ENCODE measurements at places on chromosomes 12 and 14.
A peak's percentile ranks its signal among the peaks of the same experiment; 100 is the strongest.

GRCh38 chr14:54194501-54194900 lies 202.3 kb upstream of the CDKN3 start:
- peak; percentile 34 for DNase-seq

- DNase-seq: no peak
These were observed 125.2 kb upstream of the PARP11 start for GRCh38 chr12:3998397-3998796.

- no peak for DNase-seq
These were observed 228.0 kb upstream of the ATP2B1 start for GRCh38 chr12:89936631-89937030.

DNA sequence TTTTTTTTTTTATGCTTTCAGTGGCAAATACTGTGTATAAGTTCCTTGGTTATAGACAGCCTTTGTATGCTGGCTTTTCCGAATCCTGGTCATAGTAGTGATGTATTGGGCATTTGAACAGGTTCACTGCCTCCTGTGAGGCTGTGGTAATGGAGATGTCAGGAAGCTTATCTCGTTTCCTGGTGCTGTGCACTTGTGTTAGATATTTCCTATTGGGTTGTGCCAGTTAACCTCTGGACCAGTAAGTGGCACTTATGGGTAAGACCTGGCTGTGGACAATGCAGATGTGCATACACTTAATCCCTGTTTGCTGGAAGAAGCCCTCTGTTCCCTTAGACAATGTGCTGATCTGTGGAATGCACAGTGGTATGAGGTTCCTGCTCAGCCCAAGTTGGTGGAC lies 135.4 kb upstream of the KITLG start:
- DNase-seq: no peak

DNA sequence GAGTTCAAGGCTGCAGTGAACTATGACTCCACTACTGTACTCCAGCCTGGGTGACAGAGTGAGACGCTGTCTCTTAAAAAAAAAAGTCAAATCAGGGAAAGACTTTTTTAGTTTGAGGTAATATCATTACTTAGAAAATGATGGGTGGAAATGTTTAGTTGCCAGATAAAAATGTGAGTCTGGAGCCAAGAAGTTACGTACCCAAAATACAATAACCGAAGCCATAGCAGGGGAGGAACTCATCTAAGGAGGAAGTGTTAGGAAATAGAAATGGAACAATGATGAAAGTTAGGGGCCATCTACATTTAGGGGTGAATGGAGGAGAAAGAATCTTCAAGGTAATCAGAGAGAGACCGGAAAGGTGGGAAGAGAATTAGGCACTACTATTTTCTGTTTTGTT lies 98.8 kb downstream of the DACT1 start:
- DNase-seq: no peak

All from AG10803 (cell line).